ENCODE measurements at places on chromosomes 7 and 10.

GRCh38 chr7:44505595-44505994, 15.1 kb upstream of the NUDCD3 start:
- DNase-seq, result no peak

GRCh38 chr7:119219663-119220062, 995.2 kb downstream of the ANKRD7 start:
- DNase-seq, result no peak

- no peak for DNase-seq
These were observed 37.3 kb downstream of the NRCAM start for GRCh38 chr7:108418946-108419345.

DNA sequence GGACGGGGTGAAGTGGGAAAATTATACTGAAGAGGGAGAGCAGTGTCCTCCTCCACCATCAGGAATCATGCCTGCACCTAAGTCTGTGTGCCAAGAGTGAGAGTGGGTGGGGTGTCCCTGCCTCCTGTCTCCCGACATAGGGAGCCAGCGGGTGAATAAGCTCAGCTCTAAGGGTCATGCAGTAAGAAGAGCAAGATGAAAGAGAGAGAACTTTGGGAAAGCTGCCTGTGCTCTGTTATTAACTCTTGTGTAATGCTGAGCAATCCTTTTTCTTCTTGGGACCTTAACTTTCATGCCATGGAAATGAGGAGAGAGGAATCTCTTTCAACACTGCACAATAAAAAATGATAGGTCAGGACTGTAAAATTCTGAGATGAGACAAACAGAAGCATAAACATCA, 7.9 kb upstream of the TCAF1 start:
- DNase-seq, result no peak

- no peak for DNase-seq
These were observed 25.8 kb upstream of the GPNMB start for GRCh38 chr7:23220690-23221305.

DNA sequence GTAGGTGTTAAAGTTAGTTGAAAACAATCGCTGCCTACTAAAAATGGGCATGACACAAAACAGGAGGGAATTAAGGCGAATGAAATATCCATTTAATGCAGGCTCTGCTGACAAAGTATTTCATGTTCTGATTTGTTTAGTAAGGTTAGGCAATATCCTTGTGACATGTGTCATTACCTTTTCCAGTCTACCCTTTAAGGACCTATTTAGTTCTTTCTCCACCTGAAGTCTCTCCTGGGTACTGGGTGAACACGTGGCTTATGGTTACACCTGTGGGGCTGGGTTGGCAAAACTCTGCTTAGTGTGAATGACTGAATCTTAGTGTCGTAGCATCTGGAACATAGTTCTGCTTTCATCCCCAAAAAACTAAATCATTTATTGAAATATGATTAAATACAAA, 313.5 kb downstream of the CCDC3 start:
- DNase-seq, result no peak

GRCh38 chr10:106519376-106520030, 645.0 kb downstream of the SORCS1 start:
- DNase-seq, result no peak

DNA sequence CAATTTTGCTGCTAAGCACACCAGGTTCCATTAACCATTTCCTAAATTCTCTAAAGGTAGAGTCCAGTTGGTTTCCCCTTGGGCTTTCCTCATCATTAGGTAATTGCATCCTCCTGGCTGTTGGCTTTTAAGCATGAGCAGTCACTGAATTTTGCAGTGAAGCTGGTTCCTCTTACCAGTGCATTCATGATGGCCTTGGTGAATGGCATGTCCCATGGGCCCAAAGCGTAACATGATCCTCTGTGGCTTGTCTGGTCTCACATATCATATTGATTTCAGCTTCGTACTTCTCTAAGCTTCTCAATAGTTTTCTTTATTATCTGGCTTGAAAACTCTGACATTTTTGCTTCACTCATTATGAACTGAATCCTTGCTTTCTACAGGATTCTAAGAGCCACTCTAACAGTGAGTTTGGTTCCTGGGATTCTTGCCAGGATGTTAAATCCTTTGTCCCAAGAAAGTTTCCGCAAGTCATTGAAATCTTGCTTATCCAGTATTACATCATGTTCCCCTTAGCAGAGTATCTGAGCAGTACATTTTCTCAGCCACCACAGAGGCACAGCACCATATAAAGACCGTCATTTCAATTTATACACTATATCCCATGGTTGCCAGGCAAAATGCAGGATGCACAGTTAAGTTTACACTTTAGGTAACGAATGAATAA, 134.2 kb downstream of the PTN start:
- no peak for DNase-seq

DNA sequence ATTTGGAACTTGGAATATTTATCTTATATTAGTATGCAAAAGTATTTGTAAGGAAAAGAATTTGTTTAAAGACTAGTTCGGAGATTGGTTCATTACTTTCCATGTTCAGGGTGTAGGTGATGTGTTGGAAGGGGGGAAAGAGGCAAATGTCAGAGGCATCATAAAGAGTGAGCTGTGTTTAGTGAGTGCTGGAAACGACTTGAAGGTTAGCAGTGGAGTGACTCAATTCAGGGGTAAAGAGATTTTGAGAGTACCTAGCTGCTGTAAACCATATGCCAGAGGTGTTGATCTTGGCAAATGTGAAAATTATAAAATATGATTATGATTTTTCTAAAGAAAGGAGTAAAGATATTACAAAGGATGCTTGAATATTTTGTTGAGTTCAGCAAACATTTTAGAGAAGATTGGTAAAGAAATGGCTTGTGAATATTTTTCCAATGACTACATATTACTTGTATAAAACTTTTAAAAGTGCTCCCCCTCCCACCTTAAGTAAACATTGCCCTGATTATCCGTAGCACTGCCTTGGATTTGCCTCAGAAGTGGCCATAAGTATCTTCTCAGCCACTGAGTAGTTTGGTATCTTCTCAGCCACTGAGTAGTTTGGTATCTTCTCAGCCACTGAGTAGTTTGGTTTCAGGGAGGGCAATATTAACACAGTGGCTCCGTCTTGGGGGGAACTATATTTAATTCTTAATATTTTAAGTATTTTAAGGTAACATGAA, 51.5 kb downstream of the ZNRF2 start:
- no peak for DNase-seq

DNA sequence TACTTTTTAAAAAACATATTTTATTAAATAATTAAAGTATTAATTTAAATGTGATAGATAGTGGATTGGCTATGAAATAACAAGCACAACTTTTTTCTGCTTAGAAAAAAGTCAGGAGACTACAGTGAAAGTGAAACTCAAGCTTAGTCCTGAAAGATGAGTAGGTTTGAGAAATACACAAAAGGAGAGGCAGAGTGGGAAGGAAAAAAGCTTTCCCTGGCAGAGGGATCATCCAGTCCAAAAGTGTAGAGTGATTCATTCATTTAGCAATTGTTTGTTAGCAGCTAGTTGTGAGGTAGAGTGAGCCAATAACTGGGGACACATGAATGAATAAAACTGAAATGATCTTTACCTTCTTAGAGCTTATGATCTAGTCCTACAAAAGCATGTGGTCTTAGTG, 93.5 kb downstream of the FOXP2 start:
- DNase-seq, result no peak

- no peak for DNase-seq
These were observed 821.2 kb downstream of the CNTNAP2 start for GRCh38 chr7:146937836-146938235.

GRCh38 chr7:4889682-4890081, 6.2 kb upstream of the RADIL start:
- no peak for DNase-seq

GRCh38 chr10:111709603-111710002, 474.0 kb downstream of the GPAM start:
- no peak for DNase-seq

GRCh38 chr10:101221549-101221948, 7.7 kb downstream of the LBX1 start:
- DNase-seq, result no peak

GRCh38 chr10:97892506-97892905, 42.9 kb downstream of the GOLGA7B start:
- no peak for DNase-seq

GRCh38 chr7:135898226-135898625, 78.9 kb downstream of the MTPN start:
- no peak for DNase-seq

DNA sequence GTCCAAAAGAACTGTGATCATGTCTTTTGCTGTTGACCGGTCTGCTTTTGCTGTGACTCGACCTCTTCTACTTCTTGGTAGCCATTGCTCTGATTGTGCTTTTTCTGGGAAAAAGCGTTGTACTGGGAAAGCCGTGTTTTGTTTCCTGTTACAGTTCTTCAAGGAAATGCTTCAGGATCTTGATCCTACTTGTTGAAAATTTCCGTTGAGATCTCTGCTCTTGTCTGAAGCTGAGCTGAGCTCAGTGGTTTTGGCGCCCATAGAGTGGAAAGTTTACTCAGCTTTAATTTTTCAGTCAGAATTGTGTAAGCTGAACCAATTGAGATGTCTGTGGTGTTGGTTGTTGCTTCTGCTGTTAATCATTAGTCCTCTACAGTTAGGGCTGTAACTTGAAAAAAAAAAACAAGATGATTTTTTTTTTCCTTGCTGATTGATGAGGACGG, 302.2 kb downstream of the CCDC3 start:
- DNase-seq, result no peak

GRCh38 chr10:104072786-104073185, 12.9 kb downstream of the COL17A1 start:
- DNase-seq, result no peak

GRCh38 chr7:159109653-159110035, 35.0 kb downstream of the VIPR2 start:
- DNase-seq, result no peak
